ENCODE measurements at places on chromosomes 12 and 14. TPM values are rescaled to one million over a fixed set of nuclear protein-coding genes. Genes with fewer than 3 reads are reported as not detected.

The TPPP2 gene
- not detected for total RNA-seq

- H3K4me1 ChIP-seq = peaks cover 16% of the 10 kb centered on the region
- H3K36me3 ChIP-seq = no peaks in the 10 kb centered on the region
- H3K4me3 ChIP-seq = no peak overlapping the region
- no peaks in the 10 kb centered on the region for H3K27me3 ChIP-seq
- no peak for DNase-seq
- H3K27ac ChIP-seq = peak overlapping the region; percentile 77
Measured at GRCh38 chr12:52186118-52186840, 5.5 kb downstream of the KRT80 start.

GRCh38 chr12:68115281-68115680, 44.3 kb downstream of the IFNG start:
- H3K4me3 ChIP-seq = no peak overlapping the region
- H3K4me1 ChIP-seq = no peaks in the 10 kb centered on the region

GRCh38 chr14:104442107-104442551, 137.4 kb upstream of the C14orf180 start:
- DNase-seq = no peak
- H3K36me3 ChIP-seq = no peaks in the 10 kb centered on the region
- no peak overlapping the region for H3K27ac ChIP-seq

The SPTB gene
- total RNA-seq = 5.6 TPM

DNA sequence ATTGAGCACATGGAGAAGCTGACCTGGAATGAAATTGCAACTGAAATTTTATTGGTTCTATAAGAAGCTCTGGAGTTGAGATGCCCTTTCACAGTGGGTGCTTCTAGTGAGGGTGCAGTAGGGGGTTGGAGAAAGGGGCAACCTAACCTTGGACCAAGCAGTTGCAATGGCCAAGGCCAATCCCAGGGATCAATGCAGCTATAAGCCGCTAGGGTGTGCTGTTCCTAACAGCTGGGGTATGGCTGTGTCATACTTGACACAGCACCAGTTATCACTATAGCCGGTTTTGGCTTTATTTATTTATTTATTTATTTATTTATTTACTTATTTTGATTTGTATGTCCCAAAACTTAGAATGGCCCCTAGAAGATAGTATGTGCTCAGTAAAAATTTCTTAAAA, 505.9 kb downstream of the FLRT2 start:
- no peaks in the 10 kb centered on the region for H3K27me3 ChIP-seq
- no peaks in the 10 kb centered on the region for H3K4me1 ChIP-seq
- no peaks in the 10 kb centered on the region for H3K36me3 ChIP-seq
